Muscle of leg (tissue), 16 donors: ENCODE measurements at places on chromosomes 2 and 18. TPM values are rescaled to one million over a fixed set of nuclear protein-coding genes. Genes with fewer than 3 reads are reported as not detected.

DNA sequence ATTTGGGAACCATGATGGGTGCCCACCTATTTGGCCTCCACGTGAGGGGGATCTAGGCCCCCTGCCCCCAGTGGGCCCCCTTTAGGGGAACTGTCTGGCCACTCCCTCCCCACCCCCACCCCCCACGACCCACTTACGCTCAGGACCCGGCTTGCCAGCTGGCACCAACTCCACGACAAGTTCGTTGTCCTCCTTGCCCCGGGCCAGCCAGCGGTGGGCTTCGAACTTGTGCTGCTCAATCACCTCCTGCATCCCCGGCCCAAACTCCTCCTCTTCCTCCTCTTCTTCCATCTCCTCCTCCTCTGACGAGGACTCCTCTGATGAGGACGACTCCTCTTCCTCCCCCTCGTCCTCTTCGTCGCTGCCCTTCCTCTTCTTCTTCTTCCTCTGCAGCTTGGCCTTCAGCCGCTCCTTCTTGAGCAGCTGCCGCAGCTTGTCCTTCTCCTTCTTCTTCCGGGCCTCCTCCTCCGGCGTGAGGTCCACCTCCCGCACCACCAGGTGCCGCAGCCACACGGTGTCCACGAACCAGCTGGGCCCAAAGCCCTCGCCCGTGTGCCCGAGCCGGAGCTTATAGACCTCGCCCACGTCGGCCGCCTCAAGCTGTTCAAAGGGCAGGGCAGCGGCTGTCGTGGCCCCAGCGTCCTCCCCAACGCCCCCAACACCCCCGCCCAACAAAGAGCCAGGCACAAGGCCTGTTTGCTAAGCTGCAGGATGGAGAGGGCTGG lies 96.9 kb downstream of the LOXHD1 start:
- no peak for DNase-seq

DNA sequence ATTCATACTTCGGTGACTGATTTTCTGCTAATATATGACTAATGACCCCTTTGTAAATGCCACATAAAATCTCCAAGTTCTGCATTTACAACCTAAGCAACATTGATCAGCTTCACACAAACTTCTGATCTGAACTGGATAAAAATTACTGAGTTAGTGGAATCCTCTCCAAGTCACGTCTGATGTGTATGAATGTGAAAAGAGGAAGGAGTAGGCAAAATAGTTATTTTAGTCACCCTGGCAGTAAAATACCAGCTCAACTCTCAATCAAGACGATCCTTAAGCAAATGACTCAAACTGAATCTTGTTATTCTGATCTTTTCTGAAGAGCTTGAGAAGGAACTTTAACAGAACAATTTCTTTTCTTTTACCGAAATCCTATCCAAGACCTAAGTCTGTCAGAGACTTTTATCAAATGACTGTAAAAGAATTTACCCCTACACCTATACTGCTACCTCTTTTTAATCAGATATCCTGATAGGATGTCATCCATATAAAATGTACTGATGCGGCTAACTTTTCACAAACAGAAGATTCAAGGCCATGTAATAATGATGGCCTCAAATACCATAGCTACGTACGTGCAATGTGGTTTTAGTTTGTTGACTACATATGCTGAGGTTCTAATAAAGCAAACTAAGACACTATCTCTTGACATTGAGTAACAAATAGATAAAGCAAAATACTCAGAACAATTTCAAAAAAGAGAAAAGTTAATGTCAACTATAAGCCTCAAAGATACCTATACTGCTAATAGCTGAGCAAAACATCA lies 23.7 kb downstream of the CUL3 start:
- DNase-seq, result peak; percentile 34

DNA sequence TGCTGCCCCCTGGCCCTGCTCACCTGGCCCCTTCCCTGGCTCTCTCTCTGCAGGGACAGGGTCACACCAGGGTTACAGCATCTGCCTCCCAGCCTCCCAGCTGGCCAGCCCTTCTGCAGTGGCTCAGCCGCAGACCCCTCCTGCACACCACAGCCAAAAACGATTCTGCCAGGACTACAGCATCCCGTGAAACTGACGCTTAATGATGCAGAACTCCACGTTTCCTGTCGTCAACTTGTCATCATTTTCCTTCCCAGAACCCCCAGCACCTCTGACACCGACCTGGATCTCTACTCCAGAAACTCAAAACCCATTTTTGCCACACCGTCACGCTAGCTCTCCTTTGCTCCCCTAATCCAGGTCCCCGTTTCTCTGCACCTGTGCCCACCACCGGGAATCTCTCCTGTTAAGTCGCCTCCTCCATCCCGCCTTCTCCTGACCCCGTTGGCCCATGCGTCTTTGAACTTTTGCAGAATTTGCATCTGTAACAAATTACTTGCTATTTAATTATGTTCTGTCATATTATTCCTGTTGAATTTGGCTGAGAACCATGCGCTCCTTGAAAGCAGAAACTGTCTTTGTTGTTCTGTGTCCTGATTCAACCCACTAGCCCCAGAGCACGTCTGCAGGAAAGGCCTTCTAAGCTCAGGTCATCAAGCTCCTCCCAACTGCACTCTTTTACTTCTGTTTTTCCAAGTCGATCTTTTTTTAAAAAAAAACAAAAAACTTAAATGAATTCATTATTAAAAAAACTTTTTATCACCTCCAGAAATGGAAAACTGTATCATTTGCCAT lies 173.2 kb upstream of the COPS8 start:
- DNase-seq, result no peak

GRCh38 chr2:239962890-239963591 lies 62.1 kb downstream of the NDUFA10 start:
- no peak for DNase-seq

- DNase-seq, result no peak
These were observed 651 bp upstream of the STAM2 start for GRCh38 chr2:152176113-152176714.

GRCh38 chr2:199042660-199043379 lies 414.9 kb downstream of the SATB2 start:
- DNase-seq, result no peak

DNA sequence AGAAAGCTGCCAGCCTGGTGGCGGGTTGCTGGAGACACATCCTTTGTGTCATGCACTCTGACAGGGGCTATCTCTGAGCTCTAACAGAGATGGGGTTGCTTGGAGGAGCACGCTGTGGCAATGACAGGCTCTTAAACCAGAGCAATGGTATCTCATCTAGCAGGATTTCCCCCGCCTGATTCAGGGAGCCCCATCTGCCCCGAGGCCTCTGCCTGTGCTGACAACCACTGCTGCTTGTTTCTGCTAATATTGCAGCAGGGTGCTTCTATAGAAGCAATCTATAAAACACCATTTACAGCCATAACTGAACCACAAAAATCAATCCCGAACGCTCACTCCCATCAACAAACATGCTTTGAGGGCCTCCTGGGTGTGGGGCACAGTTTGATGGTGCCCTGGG lies 12.8 kb upstream of the DNPEP start:
- DNase-seq, result no peak

DNA sequence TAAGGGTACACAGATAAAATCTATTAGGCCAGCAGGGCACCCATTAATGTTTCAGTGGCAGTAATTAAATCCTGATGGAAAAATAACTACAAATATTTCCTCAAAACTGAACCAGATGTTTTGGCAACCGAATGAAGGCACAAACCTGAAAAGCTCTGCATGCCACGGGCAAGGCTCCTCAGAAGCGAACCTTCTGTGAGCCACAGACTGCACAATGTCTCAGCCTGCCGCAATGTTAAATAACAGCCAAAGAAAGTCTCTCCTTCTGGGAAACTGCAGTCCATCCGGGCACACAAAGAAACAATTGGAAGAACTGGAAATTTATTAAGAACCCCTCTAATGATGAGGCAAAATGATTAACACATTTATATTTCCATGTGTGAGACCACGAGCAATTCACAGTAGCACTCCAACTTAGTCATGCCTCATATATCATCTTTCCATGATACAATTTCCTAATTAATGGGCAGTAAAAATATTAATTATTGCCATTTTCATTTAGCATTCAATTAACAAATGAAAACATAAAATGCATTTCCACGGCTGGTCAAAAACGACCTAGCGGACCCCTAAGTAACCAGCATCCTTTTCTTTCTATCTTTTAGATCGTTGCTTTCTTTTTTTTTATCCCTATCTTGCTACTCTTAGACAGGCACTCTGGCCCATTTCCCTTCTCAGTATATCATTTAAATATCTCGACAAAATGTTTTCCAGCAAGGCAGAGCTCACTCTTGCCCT lies 237.5 kb downstream of the EPHA4 start:
- peak; percentile 6 for DNase-seq

Gene ANKRD12
- 68.8 TPM for total RNA-seq

Gene DSC1
- under 0.01 TPM for total RNA-seq
